ENCODE measurements at places on chromosomes 1 and 21.

DNA sequence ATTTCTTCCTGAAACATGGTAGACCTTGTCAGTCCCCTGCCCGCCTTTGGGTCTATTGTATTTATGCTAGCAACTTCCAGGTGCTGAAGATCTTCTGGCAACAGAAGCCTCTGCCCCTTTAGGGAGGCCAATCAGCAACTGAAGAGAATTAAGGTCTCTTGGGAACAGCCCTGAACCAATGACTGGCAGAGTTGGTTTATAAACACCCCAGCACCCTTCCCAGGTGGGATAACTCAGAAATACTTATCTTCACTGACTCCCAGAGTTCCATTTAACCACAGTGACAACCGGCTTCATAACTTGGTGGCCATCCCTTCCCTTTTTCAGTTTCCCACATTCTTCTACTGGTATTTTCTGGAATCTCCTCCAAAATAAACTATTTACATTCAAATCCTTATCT is 27.2 kb upstream of the TMCO1 start:
- DNase-seq, result no peak

DNA sequence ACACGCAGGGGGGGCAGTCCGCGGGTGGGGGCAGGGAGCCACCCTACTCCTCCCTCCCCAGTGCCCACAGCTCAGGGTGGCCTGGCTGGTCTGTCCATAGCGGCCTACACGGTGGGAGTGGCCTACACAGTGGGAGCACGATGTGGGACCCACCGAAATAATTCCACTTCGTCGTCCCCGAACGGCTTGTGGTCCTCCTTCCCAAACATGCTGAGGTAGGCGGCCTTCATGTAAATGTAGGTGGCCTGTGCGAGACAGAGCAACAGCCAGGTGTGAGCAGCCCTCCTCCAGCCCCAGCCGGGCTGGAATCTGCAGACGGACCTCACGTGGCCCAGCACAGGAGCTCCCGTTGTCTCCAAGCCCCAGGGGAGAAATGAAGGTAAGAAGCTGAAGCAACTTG is 34.4 kb downstream of the TTC39A start:
- DNase-seq, result no peak

- peak; percentile 67 for DNase-seq
Observed at GRCh38 chr1:1630191-1630964, 1.6 kb upstream of the MMP23B start.

DNA sequence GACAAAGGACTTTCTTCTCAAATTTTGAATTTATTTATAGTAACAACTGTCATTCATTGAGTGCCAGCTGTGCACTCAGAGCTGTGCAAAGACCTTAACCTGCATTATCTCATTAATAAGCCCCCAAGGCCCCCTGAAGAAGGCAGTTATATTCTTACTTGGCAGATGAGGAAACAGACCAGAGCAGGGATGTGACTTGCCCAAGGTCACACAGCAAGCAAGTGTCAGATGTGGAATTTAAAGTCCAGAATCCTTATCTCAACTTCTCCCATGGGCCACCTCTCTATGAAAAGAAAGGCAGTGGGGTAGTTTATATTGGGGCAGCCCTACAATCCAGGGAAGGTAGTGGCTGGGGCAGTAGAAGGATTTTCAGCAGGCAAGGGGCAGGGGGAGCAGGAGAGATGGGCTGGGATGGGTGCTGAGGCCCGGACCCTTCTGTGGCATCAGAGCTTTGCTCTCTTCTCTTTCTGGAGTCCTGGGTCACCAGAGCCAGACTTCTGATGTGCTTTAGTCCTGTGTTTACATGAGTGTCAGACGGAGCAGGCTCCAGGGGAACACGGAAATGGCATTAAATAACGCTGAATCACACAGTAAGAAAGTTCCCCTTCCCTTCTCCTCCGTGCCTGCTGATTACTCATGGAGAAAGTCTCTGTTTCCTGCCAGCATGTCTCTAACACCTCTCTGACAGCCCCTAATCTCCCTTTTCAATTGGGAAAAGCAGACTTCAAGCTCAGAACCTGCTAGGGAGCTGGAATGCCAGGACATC is 39.5 kb downstream of the EPHB2 start:
- DNase-seq, result peak; percentile 36

GRCh38 chr1:91124290-91124985 is 102.6 kb upstream of the ZNF644 start:
- DNase-seq, result no peak

DNA sequence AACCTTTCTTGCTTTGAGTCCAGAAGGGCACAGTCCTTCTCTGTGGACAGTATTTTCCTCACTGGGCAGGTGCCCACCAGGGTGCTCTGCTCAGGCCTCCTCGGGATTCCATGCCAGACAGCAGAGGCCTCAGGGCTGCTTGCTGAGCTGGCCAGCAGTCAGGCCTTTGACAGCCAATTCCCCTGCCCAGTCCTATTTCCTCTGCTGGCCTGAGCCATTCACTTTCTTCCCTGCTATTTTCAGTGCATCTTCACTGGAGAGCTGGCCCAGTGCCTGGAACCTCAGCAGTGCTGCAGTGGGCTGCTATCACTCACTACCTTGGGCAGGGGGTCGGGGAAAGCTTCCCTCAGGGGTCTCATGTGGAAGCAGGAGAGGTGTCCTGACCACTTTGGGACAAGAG is 33.2 kb downstream of the KCNA10 start:
- no peak for DNase-seq

GRCh38 chr1:25120281-25120680 is 112.0 kb downstream of the SYF2 start:
- no peak for DNase-seq

DNA sequence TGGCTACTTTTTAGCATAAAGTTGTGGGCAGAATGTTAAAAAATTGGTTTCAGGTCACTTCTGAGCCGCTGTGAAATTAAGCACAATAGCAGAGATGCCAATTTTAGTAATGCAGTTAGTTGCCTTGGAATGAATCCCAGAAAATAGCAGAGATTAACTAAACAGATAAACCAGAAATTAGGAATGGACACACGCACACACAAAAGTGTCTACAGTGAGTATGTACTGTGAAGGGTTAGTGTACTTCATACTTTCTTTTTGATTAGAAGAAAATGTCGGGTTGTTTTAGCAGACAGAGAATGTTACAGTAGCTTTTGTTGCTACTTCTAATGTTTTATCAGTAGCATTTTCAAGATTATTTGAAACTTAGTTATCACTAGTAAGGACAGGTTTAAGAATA is 106.7 kb downstream of the LEPR start:
- peak; percentile 65 for DNase-seq

GRCh38 chr1:62585469-62586155 is 11.7 kb upstream of the ANGPTL3 start:
- DNase-seq, result no peak

- DNase-seq, result peak; percentile 39
Observed at GRCh38 chr1:212561501-212561931, 47.0 kb upstream of the ATF3 start.

GRCh38 chr1:25194572-25195020 is 37.7 kb downstream of the SYF2 start:
- DNase-seq, result no peak

- no peak for DNase-seq
Observed at GRCh38 chr1:6384135-6384534, 9.4 kb downstream of the ACOT7 start.

GRCh38 chr1:183019139-183019740 is 4.0 kb upstream of the LAMC1 start:
- peak; percentile 60 for DNase-seq

DNA sequence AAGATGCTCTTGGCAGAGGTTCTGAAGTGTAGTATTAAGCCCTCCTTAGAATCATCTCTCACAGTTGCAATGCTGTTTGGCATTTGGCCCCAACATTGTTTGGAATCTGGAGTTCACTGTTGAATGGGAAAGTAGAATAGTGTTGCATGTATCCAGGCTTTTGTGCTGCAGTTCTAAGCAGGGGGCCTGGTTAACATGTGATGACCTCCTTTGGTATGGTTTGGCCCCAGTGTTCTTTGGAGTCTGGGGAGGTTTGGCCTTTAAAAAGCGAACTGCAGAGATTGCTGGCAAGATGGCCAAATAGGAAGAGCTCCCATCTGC is 61.8 kb upstream of the PLD5 start:
- DNase-seq, result no peak

GRCh38 chr1:42752284-42752683 is 12.2 kb upstream of the CLDN19 start:
- DNase-seq, result no peak

- no peak for DNase-seq
Observed at GRCh38 chr1:226985839-226986463, 45.9 kb downstream of the COQ8A start.

GRCh38 chr1:47686731-47687630 is 249.1 kb downstream of the FOXD2 start:
- no peak for DNase-seq

DNA sequence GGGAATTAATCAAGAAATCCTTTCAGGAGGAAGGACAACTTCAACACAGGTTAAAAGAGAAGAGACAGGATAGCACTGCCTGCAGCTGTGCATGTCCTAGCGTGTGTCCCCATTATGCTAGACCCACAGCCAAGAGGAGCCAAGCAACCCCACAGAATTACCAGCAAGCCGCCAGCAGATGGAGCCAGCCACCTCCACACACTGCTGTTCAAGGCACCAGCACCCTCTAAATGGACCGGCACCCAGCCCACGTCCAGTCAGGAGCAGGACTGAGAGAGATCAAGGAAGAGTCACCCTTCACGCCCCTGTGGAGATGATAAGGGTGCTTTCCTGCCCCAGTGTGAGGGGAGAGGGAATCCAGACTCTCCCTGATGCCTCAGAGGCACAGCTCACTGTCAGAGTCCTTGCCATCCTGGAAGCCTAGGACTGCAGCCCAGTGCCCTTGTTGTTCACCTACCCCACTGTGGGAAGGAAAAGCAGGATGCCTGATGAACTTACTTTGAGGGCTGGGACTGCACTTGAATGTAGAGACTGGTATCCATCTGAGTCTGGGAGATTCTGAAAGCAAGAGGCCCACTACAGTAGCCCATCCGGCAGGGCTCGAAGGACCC is 37.1 kb upstream of the CTTNBP2NL start:
- peak; percentile 60 for DNase-seq

- DNase-seq, result peak; percentile 88
Observed at GRCh38 chr1:144551543-144552424, 40.9 kb upstream of the PPIAL4F start.

DNA sequence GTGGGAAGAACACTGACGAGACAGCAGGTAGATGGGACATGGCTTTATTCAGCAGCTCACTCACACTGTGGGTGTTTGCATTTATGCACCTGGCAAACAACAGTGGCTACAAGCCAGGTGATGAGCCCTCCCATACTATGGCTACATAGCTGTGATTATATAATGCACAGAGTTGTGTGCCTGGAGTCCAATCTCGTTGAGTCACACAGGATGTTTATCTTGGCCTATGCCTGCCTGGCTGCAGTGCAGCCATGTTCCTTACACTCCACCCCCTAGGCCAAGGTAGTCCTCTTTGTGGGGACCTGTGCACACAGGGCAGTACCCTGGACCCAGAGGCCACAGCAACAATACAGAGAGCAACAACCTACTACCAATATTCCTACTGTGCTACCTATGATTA is 1643.8 kb downstream of the MRPL39 start:
- DNase-seq, result no peak

DNA sequence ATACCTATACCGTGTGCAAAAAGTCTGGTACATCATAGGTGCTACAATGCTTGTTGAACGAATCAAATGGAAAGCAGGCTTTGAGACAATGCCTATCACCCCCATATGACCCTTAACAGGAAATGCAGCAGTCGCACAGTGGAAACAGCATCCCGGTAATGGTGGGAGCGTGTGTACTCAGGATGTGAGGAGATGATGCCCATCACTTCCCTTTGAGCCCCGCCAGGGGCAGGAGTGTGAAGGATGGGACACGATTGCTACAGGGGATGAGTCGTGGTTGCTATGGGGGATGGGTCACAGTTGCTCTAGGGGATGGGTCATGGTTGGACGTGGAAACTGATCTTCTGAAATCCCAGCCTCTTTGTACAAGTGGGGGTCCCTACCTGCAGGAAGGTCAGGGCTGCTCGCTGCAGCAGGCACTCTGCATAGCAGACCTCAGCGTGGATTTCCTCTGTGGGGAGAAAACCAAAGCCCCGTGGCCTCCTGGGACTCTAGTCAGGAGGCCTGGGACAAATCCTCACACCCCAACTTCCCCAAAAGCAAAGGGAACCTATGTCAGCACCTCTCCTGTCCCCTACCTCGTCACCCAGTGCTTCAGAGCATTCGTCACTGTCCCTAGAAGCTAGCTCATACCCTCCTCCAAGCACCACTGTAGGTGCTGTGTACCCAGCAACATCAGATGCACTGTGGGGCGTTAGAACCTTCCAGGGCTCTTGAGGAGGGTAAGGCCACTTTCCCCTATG is 19.3 kb downstream of the TTC39A start:
- DNase-seq, result peak; percentile 67

DNA sequence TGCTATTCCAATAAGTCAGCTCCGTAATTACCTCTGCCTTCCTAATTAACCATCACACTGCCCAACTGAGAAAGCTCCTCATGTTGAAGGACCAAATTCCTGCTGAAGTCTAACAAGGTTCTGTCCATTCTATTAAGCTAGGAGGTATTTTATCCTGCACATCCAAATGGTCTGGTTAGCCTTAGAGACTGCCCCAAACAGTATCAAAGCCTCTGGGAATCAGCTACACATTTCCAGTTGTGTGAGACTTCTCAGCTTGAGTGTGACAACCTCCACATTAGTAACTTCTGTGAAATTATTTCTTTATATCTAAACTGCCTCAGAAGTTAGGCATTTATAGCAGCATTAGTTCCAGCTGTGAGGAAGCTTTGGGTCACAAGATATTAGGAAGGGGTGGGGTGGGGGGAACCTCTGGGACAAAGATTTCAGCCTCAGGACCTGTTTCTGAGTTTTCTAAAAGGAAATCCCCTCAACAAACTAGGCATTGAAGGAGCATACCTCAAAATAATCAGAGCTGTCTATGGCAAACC is 150.5 kb upstream of the DUSP10 start:
- DNase-seq, result no peak

DNA sequence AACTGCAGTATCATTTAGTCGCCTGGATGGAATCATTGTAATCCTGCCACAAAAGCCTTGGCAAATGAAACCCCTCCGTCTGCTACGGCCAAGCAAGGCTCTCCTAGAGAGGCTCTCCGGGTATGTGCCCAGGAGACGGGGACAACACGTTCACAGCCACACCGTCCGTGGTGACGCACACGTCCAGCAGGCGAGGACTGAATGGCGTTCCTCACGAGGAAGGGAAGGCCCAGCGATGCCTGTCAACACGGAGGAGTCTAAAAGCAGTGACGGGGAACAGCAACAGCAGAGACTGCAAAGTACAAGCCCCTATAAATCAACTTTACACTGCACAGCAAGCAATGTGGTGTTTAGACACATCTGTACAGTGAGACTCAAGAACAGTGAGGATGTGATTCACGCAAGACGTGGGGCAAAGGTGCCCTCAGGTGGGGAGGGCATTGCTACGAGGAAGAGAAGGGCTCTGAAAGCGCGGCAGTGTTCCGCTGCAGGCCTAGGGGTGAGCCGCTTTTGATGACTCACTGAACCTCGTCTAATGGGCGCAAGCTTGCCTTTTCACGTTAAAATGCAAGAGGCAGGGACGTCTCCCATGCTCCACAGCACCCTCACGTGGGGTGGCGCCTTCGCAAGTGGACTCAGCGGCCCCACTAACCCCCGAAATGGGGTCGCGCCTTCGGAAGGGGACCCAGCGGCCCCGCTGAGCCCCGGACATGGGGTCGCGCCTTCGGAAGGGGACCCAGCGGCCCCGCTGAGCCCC is 6.8 kb downstream of the WRAP73 start:
- no peak for DNase-seq

GRCh38 chr1:147167365-147167764 is 4.9 kb downstream of the PRKAB2 start:
- no peak for DNase-seq

All from dermis microvascular lymphatic vessel endothelial cell (primary cell).